ENCODE measurements at places on chromosomes 7 and 10.

- DNase-seq, result no peak
These were observed 16.2 kb upstream of the SPOCK2 start for GRCh38 chr10:72104472-72105097.

- no peak for DNase-seq
These were observed 22.2 kb downstream of the TAS2R41 start for GRCh38 chr7:143499743-143500348.

GRCh38 chr10:66637273-66638036 is 288.4 kb upstream of the LRRTM3 start:
- no peak for DNase-seq

GRCh38 chr10:116687633-116688032 is 54.7 kb downstream of the HSPA12A start:
- DNase-seq, result no peak

GRCh38 chr7:64686493-64687184 is 20.7 kb downstream of the ZNF107 start:
- DNase-seq, result no peak

DNA sequence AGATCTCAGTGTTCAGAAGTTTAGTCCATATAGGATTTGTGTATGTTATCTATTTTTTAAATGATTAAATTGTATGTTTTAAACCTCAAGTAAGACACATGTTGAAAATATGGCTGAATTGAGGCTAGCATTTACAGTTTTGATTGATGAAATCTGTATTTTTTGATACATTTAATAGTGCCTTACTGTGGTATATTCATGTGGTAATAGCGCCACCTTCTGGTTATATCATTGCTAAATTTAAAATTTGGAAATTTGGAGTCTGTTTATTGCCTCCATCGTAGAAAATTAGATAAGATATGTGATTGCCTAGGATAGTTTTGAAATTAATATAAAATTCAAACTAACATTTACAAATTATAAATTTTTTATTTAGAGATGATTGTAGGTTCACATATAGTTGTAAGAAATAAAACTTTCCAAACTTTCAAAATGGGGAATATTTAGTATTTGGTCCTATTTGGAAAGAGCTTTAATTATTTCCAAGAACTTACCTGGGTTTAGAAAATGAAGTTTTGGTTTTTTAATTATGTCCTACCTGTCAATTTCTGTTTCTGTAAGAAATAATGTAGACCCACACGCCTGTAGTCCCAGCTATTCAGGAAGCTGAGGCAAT is 19.1 kb upstream of the ARMS2 start:
- DNase-seq, result no peak

- DNase-seq, result no peak
These were observed 15.2 kb downstream of the ITPRIP start for GRCh38 chr10:104323085-104323484.

GRCh38 chr7:94277236-94277635 is 117.5 kb upstream of the COL1A2 start:
- no peak for DNase-seq

GRCh38 chr7:143126146-143126545 is 5.7 kb upstream of the PIP start:
- DNase-seq, result no peak

DNA sequence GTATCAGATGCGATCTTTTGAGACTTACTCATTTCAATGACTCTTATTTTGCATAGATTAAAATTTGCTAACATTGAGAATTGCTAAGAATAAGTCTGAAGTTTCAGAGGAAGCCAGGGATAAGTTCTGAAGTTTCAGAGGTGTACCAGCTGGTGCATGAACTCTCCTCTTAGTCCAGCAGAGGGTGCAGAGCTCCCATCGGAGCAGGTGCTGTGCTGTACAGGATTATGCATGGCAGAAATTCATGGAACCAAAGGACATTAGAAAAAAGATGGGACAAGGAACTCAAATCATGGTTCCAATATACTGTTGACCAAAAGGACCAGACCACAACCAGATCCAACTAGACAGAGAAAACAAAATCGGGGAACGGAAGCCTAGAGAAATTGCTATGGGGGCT is 41.9 kb downstream of the MGAM2 start:
- no peak for DNase-seq

- no peak for DNase-seq
These were observed 435.8 kb upstream of the AKR1E2 start for GRCh38 chr10:4390219-4390618.

DNA sequence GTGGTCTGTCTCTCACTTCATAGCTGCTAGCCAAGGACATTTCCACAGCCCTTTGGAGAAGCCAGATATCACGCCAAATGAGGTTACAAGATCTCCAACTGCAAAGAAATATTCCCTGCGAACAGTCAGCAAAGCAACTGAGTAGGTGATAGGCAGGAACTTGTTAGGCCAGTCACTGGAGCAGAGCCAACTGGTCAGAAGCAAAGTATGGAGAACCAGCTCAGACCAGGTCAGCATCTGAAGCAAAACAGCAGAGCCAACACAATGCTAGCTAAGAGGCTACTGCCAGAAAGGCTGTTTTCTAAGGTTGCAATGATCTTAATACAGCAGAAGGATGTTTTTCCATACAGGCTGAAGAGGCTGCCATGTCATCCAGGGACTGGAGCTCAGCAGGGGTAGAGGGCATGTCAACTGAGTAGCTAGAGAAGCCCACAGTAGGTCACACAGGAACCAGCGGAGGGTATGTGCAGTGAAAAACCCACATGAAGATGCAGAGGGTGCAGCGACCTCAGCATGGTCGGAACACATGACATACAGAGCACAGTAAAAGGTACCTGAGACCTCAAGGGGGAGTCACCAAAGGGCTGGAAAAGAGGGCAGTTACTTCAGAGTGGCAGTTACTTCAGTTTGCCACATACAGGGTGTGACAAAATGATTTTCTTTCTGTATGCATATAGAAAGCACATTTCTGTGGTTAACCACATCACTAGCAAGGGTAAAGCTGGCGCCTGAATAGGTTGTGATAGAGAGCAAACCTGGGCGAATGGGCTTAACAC is 8.9 kb downstream of the SEC31B start:
- DNase-seq, result peak; percentile 57

DNA sequence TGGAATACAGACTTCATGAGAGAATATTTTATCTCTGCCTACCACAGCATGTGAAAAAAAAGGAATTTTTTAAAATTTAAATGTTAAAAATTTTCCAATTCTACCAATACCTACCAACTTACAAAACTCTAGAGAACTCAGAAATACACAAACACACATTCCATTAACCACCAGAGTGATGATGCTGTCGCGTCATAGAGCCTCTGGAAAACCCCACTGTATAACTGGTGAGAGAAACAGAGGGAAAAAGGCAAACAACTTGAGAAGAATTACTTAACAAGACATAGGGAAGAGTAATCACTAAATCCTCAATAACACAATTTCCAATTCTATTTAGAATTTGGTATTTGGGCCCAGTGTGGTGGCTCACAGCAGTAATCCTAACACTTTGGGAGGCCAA is 6.2 kb upstream of the SPOCK2 start:
- DNase-seq, result no peak

DNA sequence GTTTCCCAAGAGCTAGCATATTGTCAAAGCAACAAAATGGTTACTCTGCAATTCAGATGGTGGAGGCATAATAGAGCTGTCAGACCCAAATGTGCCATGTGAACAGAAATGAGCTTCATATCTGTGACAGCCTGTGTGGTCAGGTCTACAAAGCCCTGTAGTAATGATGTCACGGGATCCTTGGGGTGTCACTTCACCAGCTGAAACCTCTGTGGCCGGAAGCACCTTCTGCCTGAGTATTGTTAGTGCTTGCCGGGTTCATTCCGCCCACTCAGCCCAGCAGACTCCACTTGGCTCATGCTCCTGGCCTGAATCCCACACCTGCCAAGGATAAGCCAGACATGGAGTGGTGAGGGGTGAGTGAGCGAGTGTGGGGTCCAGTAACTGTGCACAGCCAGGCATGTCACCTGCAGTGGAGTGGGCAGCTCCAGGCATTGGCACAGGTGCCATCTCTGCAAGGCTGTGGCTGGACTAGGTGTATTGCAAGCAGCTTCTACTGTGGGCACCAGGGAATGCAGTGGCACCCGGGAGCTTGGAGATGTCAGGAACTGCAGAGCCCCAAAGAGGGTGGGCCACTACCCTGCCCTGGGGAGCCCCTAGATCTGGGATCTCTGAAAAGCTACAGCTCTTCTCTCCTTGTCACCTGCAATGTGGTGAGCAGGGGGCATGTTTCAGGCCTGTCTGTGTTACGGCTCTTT is 341.9 kb upstream of the CHRM2 start:
- no peak for DNase-seq

DNA sequence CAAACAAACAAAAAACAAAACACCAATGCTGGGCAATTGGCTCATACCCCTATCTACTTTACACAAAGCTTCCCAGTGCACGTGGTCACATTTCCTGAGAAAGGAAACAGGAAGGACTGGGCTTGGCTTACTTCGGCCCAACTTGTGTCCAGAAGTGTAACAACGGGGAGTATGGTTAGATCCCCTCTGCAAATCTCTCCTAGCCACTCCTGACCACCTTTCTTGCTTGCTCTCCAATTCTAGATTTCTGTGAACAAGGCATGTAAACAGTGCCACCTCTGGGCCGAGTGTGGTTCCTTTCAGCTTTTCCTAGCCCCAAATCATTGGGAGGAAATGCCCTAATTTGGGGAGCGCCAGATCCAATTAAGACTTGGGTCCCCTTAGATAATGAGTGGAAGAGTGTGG is 21.0 kb upstream of the FRAT2 start:
- DNase-seq, result no peak

- peak; percentile 32 for DNase-seq
These were observed at the start of gene PTPRN2 for GRCh38 chr7:158587162-158588084. Gene PTPRN2, minus strand, starts transcription at chr7:158587823.

DNA sequence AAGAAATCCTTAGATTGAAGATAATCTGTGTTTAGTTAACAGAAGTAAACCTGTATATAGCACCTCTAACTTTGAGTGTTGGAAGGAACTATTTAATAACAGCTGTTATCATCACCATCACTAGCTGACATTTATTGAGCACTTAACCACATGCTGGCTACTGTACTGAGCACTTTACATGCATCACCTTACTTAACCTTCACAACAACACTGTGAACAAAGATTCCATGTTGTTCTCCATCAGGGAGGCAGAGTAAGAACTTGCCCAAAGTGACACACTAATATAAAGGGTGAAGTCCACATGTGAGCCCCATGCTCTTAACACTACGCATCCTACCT is 182.2 kb downstream of the ST7 start:
- DNase-seq, result no peak

DNA sequence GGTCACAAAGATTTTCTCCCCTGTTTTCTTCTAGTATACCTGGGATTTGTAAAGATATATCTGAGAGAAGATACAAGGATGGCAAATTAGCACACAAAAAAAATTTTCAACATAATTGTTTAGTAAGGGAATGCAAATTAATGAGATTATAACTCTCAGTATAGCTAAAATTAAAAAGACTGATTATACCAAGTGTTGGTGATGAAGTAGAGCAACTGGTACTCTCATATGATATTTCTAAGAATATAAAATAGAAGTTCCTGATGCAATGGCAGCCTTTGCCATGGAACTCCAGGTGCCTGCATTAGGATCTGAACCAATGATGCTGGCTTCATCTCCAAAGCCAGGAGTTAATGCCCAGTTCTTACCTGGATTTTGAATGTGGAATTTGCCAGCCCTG is 51.4 kb upstream of the KIAA1217 start:
- no peak for DNase-seq

DNA sequence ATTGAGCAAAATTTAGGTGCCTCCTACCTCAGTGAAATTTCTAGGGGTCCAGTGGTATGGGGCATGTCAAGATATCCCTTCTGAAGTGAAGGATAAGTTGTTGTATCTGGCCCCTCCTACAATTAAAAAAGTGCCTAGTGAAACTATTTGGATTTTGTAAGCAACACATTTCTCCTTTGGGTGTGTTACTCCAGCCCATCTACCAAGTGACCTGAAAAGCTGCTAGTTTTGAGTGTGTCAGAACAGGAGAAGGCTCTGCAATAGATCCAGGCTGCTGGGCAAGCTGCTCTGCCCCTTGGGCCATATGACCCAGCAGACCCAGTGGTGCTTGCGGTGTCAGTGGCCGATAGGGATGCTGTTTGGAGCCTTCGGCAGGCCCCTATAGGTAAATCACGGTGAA is 46.0 kb downstream of the PTPRE start:
- no peak for DNase-seq

DNA sequence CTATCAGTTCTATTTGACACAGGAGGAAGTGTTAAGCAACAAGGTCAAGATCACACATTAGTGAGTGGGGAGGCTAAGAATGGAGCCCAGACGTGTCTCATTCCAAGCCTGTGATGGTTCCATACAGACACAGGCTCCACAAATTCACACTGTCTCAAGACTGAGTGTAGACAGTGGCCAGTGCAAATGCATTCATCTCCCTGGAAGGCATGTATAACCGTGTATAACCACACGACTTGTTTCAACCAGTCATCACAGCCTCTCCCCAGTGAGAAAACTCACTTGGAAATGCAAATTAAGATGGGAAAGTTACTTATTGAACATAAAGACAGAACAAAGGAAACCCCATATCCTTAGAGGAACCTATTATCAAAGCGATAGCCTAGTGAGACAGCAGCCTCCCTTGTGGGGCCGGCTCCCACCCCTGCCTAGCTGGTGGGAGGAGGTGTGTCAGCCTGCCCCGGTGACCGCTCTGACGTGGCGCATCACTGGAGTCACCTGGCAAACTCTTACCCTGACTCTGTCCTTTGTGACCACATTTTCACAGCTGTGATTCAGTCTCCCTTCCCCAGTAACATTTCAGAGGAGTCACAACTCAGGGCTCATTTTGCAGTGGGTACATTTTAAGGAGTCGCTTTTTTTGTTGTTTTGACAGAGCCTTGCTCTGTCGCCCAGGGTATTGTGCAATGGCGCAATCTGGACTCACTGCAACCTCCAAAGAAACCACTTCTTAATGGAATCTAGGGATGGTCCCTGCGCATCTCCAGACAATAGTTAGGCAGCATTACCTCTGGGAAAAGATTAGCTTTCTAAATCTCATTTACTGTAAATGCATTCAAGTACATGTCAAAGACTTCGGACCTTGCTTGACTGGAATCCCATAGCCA is 126.6 kb upstream of the PARD3 start:
- no peak for DNase-seq

DNA sequence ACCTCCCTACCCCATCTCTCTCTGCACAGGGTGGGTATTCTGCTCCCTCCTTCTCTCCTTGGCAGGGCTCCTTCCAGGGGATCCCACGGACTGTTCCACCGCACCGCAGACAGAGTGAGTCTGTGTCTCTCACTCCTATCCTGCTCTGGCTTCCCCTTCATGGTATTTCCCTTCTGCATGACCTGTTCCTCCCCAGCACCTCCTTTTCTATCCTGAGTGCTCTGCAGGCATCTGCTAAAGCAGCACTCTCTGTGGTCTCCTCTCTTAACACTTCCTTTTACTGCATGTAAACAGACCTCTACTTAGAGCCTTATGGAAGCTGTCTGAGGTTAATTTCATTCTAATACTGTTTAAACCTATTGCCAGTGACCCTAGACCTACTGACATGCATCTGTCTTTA is 171.5 kb downstream of the CCSER2 start:
- DNase-seq, result no peak

GRCh38 chr10:84341983-84342382 is 13.6 kb downstream of the CCSER2 start:
- DNase-seq, result no peak
